Stimulated activated CD8-positive, alpha-beta memory T cell treated with anti-CD3 and anti-CD28 coated beads, Interleukin-4, amount 100 ng/mL, for 1 hour (primary cell): ENCODE measurements at places on chromosomes 1 and 21.

- no peak for DNase-seq
Measured at GRCh38 chr21:42515708-42516502, 2.3 kb downstream of the SLC37A1 start.

DNA sequence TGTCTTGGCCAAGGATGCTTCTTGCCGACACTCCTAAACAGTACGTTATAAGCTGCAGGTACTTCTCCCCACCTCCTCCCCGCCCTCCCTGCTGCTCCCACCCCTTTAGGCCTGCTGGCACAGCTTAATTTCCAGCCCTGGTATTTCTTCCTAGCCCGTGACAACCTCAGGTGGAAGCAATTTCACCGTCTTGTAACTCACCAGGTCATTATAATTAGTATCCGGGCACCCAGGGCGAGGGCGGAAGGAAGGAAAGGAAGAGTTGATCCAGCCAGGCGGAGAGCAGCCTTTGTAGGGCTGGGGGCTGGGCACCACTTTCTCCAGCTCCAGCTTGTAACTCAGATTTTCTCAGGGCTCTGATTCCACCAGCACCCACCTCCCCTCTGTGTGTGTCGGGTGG, 153.5 kb upstream of the CSF3R start:
- DNase-seq, result no peak

GRCh38 chr1:174479281-174479680, 31.5 kb downstream of the GPR52 start:
- DNase-seq, result no peak

GRCh38 chr1:115814685-115815398, 26.1 kb downstream of the NHLH2 start:
- DNase-seq, result no peak

- no peak for DNase-seq
Measured at GRCh38 chr1:221712198-221712684, 29.6 kb downstream of the DUSP10 start.

DNA sequence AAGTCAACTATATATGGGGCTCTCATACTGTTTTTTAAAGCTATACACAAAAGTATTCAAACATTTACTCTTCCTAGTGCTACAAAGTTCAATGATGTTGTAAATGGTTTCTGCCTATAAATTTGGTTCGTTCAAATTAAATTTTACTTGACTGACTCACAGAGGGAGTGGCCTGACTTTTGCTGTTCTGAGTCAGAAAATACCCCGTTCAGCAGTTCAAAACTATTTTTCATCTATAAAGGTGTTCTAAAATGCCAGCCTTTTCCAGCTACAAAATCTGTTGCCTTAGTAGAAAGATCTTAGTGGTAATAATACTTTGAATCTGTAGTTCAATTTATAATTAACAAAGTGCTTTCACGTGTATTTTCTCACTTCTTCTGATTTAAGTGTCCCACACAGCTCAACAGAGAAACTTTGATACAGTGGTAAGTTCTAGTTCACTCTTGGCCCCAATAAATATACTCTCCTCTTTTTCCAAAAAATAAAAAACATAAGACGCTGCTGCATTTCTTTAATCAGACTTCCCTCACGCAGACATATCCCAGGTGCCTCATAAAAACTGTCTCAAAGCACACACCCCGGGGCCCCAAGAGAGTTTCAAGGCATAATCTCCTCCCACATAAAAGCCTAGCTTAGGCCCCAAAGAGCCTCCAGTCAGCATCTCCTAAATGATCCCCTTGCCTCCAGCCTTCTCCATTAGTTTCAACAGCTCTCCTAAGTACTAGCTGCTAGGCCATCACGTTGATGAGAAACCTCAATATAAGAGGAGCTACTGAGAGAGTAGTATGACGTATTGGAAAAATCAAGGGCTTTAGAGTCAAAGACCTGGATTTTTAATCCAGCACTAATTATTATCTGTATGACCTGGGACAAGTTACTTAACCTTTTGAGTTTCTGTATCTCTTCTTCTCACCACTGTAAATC, 3.2 kb downstream of the PTP4A2 start:
- DNase-seq, result no peak

- DNase-seq, result no peak
Measured at GRCh38 chr1:92240034-92240433, 22.3 kb downstream of the C1orf146 start.

DNA sequence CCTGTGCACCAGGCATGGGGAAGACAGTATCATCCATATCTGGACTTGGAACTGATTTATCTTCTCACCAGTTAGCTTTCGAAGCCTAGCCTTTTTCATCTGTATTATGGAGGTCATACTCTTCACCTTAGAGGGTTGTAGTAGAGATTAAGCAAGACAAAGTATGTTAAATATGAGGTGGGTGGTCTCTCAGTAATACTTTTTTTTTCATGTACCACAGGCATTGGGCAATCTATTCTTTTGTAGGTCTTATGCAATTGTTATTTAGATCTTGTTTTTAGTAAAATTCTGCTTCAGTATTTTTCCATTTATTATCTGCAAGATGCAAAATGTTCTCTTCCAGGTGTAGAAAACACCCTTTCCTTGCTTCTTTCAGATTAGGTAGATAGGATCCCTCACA, 35.2 kb upstream of the OR2B11 start:
- DNase-seq, result no peak

- DNase-seq, result no peak
Measured at GRCh38 chr1:234586892-234587485, 23.0 kb downstream of the IRF2BP2 start.

GRCh38 chr1:21956720-21957552, 19.8 kb upstream of the HSPG2 start:
- no peak for DNase-seq

DNA sequence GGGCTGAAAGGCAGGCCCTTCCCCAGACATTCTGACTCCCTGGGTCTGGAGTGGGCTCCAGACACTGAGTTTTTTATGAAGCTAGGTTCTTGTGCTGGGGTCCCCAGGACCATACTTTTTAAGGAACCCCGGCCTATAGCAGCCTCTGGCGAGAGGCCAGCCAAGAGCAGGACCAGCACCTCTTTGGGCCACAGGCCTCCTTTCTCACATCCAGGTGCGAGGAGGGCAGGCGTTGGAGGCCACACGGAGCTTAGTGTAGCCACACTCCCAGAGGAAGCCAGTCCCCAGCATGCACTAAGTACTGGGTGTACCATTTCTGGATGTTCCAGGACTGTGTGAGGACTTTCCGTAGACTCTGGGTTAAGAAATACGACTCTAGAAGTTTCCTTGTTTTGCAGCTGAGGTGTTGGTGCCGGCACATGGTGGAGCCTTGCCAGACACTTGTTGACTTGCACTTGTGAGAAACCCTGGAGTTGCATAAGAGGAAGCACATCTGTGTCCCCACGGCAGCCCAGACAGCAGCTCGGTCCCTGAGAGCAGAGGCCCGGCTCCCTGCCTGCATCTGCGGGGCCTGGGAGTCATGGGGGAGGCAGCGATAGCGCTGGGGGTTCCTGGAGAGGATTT, 122.2 kb upstream of the VAMP3 start:
- no peak for DNase-seq

DNA sequence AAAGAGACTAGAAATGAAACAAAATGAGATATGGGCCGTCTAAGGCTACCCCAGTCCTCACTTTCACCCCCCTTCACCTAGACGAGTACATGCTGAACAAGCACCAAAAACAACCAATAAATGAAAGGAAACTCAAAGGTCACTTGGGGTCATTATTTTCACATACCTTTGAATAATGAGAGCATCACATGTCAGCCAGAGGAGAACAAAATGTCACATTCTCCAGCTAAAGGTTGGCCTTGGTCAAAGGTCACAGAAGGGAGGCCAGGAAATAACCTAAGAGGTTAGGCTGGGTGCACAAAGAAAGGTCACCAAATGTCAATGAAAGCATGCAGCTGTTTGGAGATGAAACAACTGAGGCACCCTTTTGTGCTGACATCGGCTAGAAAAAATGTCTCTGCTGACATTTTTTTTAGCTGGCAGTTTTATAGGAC, 288.7 kb upstream of the USP25 start:
- no peak for DNase-seq

- DNase-seq, result no peak
Measured at GRCh38 chr1:89499320-89499719, 25.3 kb upstream of the LRRC8B start.

DNA sequence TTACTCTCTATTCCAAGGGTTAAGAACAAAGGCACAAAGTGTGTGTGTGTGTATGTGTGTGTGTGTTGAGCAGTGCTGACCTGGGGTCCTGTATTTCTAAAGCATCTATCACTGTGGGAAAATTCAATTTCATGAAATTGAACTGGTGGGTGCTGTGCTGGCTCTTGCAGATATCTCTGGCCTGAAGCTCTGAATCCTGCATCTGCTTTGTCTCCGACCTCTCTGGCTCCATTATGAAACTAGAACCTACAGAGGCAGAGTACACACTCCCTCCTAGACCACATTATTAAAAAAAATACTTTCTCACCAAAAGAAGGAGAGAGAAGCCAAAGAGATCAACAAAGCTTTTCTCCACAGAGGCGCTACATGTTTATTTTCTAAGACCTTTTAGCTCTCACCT, 88.4 kb upstream of the PDE4B start:
- no peak for DNase-seq

GRCh38 chr1:231527586-231528171, 790 bp upstream of the TSNAX start:
- no peak for DNase-seq

- no peak for DNase-seq
Measured at GRCh38 chr21:34011660-34012059, 61.7 kb upstream of the MRPS6 start.

DNA sequence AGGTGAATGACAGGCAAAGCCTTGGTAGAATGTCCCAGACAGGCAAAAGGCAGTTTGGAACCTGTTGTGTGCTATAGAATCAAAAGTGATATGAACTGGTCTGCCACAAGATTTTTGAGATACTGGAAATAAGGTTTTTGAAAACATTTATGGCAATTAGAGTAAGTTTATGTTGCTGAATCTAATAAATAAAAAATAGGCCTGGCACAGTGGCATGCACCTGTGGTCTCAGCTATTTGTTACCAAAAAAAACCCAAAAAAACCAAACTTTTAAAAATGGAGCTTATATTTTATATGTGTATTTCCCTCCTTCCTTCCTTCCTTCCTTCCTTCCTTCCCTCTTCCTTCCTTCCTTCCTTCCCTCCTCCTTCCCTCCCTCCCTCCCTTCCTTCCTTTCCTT, 76.4 kb upstream of the ARTN start:
- no peak for DNase-seq

DNA sequence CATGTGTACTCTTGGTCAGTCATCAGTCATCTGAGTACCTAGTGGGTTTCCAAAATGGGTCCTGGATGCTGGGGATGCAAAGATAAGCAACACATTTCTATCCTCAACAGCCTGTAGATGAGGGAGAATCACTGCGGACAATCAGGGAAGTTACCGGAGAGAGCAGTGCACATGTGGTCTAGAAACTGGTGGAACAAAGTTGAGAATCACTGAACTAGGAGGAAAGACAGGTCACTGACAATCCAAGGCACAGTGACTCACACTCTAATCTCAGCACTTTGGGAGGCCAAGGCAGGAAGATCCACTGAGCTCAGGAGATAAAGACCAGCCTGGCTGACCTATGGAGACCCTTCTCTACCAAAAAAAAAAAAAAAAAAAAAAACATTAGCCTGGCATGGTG, 31.4 kb upstream of the LGALS8 start:
- no peak for DNase-seq

DNA sequence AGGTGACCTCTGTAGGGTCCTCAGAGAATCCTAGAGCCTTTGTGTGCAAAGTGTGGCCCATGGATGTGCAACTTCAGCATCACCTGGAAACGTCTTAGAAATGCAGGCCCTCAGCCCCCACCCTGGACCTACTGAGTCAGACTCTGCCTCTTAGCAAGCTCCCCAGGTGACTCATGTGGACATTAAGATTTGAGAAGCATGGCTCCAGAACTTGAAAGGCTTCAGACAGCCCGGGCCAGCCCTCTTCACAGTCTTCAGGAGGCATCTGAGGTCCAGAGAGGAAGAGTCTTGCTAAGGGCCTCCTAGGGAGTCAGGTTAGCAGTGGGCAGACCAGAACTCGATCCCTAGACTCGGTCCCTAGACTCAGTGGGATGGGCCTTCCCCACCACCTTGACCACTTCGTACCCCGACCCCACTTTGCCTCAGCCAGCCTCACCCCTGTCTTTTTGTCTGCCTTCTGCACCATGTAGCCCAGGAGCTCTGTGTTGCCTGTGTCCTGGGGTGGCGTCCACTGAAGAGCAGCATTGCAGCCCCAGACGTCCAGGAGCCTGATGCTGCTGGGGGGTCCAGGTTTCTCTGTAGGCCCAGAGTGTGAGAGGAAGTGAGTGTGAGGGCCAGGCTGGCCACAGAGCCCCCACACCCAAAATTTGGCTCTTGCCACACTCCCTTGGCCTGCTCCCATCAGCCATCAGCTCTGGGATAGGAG, 4.8 kb downstream of the MYBPH start:
- no peak for DNase-seq

- DNase-seq, result no peak
Measured at GRCh38 chr1:42950116-42950481, 8.6 kb downstream of the SLC2A1 start.

DNA sequence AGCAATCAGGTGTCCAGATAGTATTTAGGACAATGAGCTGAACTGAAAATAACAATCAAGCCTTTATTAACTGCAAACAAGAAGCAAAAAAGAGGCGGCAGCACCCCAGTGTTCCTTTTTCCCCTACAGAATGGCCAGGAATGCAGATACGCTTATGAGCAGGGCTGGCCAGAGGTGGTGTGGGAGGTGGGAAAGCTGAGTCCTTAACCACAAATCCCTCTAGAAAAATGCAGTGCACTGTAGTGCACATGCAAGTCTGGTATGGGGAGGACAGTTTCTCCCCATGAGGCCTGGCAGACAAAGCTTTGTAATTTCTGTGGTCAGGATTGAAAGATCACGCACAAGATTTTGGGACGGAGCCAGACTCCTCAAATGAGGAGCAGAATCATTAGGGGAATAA, 10.7 kb upstream of the IFNAR1 start:
- DNase-seq, result no peak

DNA sequence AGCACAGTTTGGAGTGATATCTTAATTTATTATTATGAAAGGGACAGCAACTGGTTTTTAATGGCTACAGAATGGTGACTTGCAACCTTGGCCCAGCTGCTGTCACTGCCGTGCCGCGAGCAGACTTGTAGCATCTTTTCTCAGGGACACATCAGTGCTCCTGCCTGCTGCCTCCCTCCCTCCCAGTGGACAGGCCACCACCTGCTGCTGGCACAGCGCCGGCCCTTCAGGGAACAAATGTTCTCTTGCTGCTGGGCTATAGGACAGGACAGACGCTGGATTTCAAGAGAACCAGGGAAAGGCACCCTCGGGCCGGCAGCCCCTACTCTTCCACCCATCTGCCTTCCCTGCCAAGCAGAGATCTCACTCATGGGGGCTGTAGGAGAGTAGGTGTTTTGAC, 413.8 kb upstream of the NFIA start:
- DNase-seq, result no peak

- DNase-seq, result no peak
Measured at GRCh38 chr1:211332830-211333229, 6.2 kb downstream of the TRAF5 start.
